ENCODE measurements at places on chromosomes 1 and 21. TPM values are rescaled to one million over a fixed set of nuclear protein-coding genes. Genes with fewer than 3 reads are reported as not detected.

UAP1 gene
- 120 TPM for total RNA-seq

OR2L5 gene
- total RNA-seq = not detected

CYP4B1 gene
- total RNA-seq = not detected

XCL2 gene
- not detected for total RNA-seq

SLC30A10 gene
- total RNA-seq = not detected

TMCO4 gene
- total RNA-seq = 27.5 TPM

ALX3 gene
- not detected for total RNA-seq

MSH4 gene
- total RNA-seq = 0.33 TPM
